ENCODE measurements at places on chromosomes 2 and 18.

GRCh38 chr2:217853301-217853881, 149.4 kb downstream of the TNS1 start:
- no peak for DNase-seq

DNA sequence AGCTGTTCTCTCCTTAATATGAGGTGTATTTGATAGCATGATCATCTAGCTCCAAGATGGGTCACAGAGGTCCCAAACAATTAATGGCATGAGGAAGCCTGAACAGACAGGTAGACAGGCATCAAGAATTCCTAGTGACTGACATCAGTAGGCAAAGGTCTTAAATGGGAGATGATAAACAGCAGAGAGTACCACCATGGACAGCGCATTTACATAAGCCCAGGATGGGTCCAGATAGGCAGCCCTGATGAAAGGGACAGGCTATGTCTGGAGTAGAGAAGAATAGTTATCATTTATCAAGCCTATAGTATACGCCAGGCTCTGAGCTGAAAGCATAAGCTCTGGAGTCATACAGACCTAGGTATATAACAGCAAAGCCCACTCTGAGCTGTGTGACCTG, 434.7 kb upstream of the SETBP1 start:
- DNase-seq, result no peak

GRCh38 chr2:1799174-1799573, 54.9 kb upstream of the PXDN start:
- DNase-seq, result no peak

- no peak for DNase-seq
Observed at GRCh38 chr2:226190479-226191252, 609.0 kb downstream of the IRS1 start.

Data from CD8-positive, alpha-beta memory T cell (primary cell).